ENCODE measurements at places on chromosomes 11 and 22. TPM values are rescaled to one million over a fixed set of nuclear protein-coding genes. Genes with fewer than 3 reads are reported as not detected.
A peak's percentile ranks its signal among the peaks of the same experiment; 100 is the strongest.

Gene GAB4
- total RNA-seq, result not detected

Gene ANO5
- total RNA-seq, result 9.8 TPM

DNA sequence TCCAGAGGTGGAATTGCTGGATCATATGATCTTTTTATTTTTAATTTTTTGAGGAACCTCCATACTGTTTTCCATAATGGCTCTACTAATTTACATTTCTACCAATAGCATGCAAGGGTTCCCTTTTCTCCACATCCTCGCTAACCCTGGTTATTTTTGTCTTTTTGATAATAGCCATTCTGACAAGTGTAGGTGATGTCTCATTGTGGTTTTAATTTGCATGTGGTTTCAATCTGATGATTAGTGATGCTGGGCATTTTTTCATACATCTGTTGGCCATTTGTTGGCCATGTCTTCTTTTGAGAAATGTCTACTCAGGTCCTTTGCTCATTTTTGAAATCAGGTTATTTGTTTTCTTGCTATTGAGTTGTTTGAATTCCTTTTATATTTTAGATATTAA lies 15.4 kb upstream of the OR4D5 start:
- DNase-seq, result no peak

- DNase-seq, result peak; percentile 13
These were observed 93.1 kb upstream of the HORMAD2 start for GRCh38 chr22:29987137-29987536.

DNA sequence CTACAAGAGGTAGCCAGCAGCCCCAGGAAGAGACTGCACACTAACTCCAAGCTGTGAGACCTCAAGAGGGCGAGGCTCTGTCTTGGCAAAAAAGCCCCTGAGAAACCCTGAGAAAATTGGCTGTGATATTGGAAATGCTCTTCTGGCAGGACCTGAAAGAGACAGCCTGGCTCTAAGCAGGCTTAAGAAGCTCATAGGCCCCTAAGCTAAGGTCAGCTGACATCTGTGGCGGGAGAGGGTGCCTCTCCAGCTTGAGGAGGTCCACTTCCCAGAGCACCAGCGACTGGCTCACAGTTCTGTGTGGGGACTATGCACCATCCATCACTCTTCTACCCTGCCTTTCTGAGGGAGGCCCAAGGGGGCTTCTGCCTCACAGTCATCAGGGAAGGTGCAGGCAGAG lies 12.4 kb downstream of the PLEKHA7 start:
- DNase-seq, result no peak

Measured in cerebellum (tissue), 4 donors.